DMS53 (cell line): ENCODE measurements at places on chromosomes 6 and 20.
A peak's percentile ranks its signal among the peaks of the same experiment; 100 is the strongest.

GRCh38 chr6:77228279-77228678 lies 235.0 kb downstream of the HTR1B start:
- no peak for DNase-seq

DNA sequence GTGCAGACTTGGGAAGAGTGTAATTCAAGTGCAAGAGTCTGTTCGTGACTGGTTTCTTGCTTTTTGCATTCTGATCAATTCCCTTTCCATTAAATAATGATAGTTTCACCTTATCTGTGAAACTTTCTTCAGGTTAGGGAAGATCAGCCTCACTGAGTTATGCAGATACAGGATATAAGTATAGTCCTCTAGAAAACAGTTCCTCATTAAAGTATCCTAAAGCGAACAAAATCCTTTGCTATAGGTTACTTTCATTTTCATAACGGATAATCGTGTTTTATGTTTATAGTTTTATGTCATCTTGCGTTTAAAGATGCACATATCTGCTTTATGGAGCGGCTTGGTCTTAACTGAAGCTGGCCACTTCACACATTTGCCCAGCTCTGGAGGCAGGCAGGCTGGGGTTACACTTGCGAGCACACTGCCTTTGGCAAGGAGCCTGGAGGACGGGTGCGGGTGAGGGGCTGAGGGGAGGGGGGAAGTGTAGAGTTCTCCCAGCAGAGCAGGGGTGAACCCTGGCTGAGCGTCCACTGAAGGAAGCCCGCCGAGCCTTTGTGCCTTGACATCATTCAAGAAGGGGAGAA lies 123.5 kb upstream of the IFNGR1 start:
- no peak for DNase-seq

DNA sequence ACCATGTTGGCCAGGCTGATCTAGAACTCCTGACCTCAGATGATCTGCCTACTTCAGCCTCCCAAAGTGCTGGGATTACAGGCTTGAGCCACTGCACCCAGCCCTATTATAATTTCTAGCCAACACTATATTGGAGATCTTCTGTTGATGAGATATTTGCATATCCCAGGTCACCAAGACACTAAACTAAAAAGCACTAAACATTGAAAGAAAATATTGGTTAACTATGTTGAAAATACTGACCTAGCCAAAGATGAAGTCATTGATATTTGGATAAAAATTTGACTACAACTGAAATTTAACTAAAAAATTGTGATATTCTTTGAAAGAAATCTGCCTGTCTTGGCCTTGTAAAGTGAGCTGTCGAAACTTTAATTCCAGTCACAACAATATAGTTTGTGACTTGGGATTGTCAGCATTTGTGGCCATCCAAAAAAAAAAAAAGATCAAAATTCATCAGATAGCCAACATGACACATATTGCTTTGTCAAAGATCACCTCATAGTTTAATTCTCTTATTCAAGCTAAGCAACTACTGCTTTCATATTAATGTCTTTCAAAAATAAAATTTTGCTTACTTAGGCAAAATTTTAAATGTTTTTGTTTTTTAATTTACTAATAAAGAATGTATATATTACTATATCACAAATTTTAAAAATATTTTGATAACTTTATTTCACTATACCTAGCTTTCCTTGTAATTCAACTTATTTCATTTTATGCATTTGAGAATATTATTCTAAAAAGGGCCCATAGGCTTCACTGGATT lies 6.3 kb upstream of the NT5E start:
- DNase-seq = no peak

DNA sequence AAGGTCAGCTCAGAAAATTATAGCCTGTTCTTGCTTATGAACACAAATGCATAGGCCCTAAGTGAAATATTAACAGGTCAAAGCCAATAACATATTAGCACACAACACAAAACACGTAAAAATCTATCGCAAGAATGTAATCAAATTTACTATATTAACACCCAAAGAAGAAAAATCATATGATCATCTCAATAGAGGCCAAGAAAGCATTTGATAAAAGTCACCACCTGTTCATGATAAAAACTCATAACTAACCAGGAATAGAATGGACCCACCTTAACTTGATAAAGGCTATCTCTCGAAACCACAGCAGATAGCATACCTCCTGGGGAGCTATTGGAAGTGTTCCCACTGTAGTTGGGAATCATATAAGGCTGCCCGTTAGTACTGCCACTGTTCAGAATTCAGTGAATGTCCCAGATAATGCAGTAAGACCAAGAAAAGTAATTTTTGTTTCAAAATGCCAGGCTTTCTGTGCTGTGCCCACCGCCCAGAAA lies 21.6 kb downstream of the POFUT1 start:
- DNase-seq = no peak

- no peak for DNase-seq
Measured at GRCh38 chr6:146871611-146872425, 273.0 kb downstream of the ADGB start.

DNA sequence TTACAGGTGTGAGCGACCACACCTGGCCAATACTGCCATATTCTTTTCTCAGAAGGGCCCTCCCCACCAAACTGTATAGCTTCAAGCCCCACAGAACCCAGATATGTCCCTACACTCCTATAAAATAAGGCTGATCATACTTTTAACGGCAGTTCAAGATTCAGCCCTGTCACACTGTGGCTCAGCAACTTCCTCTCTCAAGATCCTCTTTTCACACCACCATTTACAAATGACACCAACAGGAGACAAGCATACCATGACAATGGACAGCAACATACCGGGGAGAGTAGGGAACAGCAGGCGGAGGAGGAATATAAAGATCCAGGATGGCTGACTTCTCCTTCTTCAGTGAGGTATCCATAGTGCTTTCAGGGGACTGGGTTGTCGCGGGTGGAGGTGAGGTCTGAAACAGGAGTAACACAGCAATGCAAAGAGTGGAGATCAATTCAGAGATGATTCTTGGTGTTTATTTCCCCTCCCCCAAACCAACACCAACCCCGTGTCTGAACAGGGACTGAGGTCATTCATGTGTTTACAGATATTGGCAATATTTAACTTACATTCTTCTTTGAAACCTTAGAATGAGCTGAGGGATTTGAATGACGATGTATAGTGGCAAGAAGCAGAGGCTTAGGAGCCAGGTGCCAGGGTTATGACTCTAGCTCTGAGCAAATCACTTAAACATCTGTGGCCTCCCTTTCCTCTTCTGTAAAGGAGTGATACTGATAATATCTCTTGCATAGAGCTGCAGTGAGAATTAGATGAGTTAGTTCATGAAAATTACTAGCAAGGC lies 57.6 kb upstream of the IPCEF1 start:
- peak; percentile 51 for DNase-seq

GRCh38 chr6:105136431-105137350 lies 43.1 kb downstream of the POPDC3 start:
- DNase-seq = peak; percentile 54

- DNase-seq = peak; percentile 64
Measured at GRCh38 chr6:10478187-10479040, 42.7 kb upstream of the GCNT2 start.

- DNase-seq = no peak
Measured at GRCh38 chr20:17841751-17842215, 126.8 kb downstream of the SNX5 start.

GRCh38 chr20:8587810-8588209 lies 455.7 kb downstream of the PLCB1 start:
- DNase-seq = no peak

GRCh38 chr6:151434369-151434768 lies 17.6 kb downstream of the RMND1 start:
- no peak for DNase-seq

- no peak for DNase-seq
Measured at GRCh38 chr20:33061658-33062028, 7.9 kb downstream of the BPIFB3 start.

DNA sequence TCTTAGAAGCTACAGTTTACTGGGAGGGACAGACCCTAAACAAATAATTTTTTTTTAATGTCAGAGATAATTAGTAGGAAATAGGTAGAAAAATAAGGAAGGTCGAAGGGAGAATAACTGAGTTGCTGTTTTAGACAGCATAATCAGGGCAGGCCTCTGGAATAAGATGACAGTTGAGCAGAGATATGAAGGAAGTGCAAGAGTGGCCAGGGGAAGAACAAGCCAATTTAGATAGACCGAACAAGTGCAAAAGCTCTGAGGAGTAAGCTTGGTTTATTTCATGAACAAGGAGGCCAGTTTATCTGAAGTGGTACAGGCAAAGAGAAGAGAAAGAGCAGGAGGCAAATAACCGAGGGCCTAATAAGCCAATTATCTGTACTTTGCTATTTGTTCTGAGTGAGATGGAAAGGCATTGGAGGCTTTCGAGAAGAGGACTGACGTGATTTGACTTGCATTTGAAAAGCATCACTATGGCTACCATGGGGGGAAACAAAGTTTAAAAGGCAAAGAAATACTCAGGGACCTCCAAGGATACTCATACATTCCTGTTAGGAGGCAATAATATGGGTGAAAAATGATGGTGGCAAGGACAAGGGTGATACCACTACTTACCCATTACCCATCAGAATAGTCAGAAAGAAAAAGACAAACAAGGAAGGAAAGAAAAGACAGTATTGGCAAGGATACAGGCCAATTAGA lies 19.7 kb downstream of the PROCR start:
- no peak for DNase-seq

DNA sequence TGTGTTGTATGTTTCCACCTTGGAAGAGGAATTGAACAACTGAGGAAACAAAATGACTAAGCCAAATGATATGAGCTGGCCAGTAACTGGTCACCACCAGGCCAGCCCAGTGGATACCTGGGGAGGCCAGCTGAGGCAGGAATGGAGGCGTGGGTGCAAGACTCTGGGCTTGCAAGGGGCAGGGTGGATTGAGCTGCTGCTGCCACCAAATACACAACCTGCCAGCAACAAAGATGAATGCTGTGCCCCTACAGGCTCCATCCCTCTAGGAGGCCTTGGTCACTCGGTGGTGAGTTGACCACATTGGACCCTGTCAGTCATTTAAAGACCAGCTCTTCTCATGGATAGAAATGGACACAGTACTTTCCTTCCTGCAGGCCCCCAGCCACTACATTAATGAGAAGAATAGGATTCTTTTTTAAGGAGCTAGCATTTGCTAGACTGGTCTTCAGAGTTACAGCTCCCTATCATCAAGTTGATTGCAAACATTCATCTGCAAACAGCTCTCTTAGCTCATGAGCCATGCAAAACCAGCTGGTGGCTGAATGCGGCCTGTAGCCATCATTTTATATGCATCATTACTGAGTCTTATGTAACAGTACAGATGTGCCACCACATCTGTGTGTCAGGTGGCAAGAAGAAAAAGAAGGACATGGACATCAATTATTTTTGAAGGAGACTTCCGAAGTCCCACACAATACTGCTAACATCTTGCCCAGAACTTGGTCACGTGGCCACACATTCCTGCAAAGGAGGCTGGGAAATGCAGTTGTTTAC lies 26.3 kb upstream of the SLC22A3 start:
- DNase-seq = no peak

DNA sequence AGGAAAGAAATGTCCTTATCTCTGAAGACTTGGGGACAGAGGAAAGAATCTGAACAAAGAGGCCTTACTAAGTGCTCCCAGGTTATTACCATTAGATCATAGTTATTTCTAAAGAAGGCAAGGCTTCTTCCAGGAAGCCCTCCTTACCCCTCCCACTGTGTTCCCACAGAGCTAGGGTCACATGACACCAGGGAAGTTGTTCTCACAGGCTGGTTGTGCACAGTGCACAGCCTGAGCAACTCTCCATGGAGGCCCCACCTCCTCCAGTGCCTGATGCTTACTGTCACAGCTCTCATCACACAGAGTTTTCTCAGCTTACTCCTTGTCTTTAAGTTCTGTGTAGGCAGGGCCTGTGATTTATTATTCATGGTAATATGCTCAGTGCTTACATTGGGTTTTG lies 68.9 kb upstream of the SCGN start:
- no peak for DNase-seq

- no peak for DNase-seq
Measured at GRCh38 chr20:10658051-10658823, 15.6 kb downstream of the JAG1 start.

GRCh38 chr20:9204979-9205378 lies 136.1 kb downstream of the PLCB4 start:
- no peak for DNase-seq

- DNase-seq = peak; percentile 45
Measured at GRCh38 chr6:166078294-166078693, 89.4 kb downstream of the TBXT start.

GRCh38 chr20:37973059-37973910 lies 60.0 kb downstream of the TTI1 start:
- DNase-seq = no peak

DNA sequence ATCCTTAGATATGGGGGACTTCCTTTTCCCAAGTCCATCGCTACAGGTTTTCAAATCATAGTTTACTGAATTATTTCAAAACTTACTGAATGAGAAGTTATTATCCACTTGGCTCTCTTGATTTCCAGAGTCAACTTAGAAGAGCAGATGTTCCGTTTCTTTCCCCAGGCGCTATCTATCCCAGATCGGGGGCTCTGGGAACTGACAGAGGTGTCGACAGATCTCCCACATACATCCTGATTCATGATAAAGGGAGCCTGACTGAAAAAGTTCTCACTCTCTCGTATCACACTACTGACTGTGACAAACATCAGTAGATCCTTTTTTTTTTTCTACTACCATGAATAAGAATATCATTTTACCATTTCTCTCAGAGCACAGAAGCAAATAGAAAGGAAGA lies 654.8 kb downstream of the RNF144B start:
- no peak for DNase-seq

- DNase-seq = no peak
Measured at GRCh38 chr6:170456334-170456733, 96.8 kb downstream of the PSMB1 start.

DNA sequence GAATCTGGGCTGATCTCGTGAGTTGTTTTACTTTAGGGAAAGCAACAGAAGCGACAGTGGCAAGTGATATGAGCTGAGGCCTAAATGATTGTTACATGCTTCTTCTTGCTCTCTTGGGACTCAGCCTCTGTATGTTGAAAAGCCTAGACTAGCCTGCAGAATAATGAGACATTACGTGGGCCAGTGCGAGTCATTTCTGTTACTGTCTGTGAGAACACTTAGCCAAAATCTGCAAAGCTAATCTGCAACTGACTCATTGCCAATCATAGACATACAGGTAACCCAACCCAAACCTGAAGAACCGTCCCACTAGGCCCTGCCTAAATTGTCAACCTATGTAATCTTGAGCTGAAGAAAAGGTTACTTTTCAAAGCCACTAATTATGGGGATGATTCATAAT lies 77.4 kb upstream of the F13A1 start:
- no peak for DNase-seq
